ENCODE measurements at places on chromosomes 16 and 17. TPM values are rescaled to one million over a fixed set of nuclear protein-coding genes. Genes with fewer than 3 reads are reported as not detected.

The KRTAP9-8 gene
- total RNA-seq: not detected

The NPIPA8 gene
- total RNA-seq: 1.5 TPM

The TMEM88 gene
- total RNA-seq: 5.7 TPM

The ACSM5 gene
- 3.1 TPM for total RNA-seq

The SDK2 gene
- 7.3 TPM for total RNA-seq

The PLLP gene
- total RNA-seq: 70.6 TPM

The PYY gene
- not detected for total RNA-seq

The SEPTIN12 gene
- total RNA-seq: not detected

The TNRC6C gene
- total RNA-seq: 14.0 TPM

The LGALS9C gene
- total RNA-seq: 0.45 TPM

DNA sequence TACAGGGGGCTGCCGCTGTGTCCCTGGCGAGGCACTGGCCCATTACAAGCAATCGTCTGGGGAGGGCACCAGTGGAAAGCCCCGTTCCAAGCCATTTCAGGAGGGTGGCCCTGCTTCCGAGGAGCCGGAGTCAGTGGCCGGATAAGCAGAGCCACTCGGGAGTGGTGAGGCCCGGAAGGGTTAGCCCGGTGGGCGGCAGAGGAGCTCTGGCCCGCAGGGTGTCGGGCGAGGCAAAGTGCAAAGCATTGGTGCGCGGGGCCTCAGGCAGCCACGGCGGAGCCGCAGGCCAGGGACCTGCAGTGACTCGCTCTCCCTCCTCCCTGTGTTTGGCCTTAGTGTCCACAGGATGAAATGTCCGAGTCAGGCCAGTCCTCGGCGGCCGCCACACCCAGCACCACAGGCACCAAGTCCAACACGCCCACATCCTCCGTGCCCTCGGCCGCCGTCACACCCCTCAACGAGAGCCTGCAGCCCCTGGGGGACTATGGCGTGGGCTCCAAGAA, 24.6 kb downstream of the NME3 start:
- DNase-seq: no peak
- H3K27me3 ChIP-seq: no peaks in the 10 kb centered on the region
- H3K4me1 ChIP-seq: no peaks in the 10 kb centered on the region
- no peak overlapping the region for H3K27ac ChIP-seq
- no peak overlapping the region for H3K4me3 ChIP-seq

DNA sequence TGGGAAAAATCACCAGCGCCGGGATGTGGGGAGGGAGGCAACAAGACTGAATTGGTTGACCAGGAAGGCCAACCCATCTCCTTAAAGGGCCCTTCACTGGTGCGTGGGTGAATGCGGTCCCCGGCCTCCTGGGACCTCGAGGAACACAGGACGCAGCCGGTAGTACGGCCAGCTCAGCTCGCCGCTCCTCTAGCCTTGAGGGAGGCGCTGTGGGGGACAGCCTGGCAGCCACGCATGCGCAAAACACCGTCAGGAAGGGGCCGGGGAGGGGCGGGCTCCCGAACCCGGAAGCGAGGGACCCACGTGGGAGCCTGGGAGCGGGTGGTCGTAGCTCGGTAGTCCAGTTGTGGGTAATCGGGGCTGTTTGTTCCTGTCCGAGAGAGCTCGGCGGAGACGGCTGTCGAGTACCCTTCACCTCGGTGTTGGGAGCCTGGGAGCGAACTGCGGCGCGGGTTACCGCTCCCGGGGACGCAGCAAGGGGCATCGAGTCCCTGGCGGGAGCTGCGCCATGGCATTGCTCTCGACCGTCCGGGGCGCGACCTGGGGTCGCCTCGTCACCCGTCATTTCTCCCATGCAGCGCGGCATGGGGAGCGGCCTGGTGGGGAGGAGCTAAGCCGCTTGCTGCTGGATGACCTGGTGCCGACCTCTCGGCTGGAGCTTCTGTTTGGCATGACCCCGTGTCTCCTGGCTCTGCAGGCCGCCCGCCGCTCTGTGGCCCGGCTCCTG, at the start of gene MRM1:
TSS of gene MRM1 (plus strand) at position 281 of the 727 bp plus-strand sequence. CDS start at position 509, 228 bp downstream.
- H3K27ac ChIP-seq: peak within 1 kb of the TSS; percentile 73
- H3K27me3 ChIP-seq: no peaks in the 10 kb centered on the region
- peaks cover 41% of the 10 kb centered on the region for H3K4me1 ChIP-seq
- H3K4me3 ChIP-seq: peak within 1 kb of the TSS; percentile 99
- DNase-seq: peak; percentile 95
- H3K36me3 ChIP-seq: no peaks in the 10 kb centered on the region

DNA sequence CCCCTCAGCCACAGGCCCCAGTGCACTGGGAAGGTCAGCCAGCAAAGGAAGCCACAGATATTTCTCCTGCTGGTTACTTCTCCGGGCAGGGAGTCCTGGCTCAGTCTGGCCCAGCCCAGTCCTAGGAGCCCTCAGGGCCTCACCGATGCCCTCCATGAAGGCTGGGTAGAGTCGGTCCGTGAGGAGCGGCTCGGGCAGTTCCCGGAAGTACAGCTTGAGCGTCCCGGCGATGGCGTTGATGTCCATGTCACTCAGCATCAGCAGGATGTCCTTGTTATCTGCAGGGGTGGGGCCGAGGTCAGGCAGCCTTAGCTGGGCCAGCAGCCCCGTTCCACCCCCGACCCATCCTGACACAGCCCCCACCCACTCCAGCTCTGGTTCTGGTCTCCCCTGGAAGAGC, 13.7 kb downstream of the TIMM22 start:
- peaks cover 79% of the 10 kb centered on the region for H3K36me3 ChIP-seq
- no peak overlapping the region for H3K4me3 ChIP-seq
- no peak for DNase-seq
- H3K27me3 ChIP-seq: no peaks in the 10 kb centered on the region
- peaks cover 10% of the 10 kb centered on the region for H3K4me1 ChIP-seq
- peak overlapping the region; percentile 33 for H3K27ac ChIP-seq

- H3K4me1 ChIP-seq: peaks cover 6% of the 10 kb centered on the region
- peaks cover 16% of the 10 kb centered on the region for H3K27me3 ChIP-seq
- no peaks in the 10 kb centered on the region for H3K36me3 ChIP-seq
- no peak for DNase-seq
- H3K4me3 ChIP-seq: no peak overlapping the region
Observed at GRCh38 chr17:29042026-29042678, 789 bp upstream of the PIPOX start.

DNA sequence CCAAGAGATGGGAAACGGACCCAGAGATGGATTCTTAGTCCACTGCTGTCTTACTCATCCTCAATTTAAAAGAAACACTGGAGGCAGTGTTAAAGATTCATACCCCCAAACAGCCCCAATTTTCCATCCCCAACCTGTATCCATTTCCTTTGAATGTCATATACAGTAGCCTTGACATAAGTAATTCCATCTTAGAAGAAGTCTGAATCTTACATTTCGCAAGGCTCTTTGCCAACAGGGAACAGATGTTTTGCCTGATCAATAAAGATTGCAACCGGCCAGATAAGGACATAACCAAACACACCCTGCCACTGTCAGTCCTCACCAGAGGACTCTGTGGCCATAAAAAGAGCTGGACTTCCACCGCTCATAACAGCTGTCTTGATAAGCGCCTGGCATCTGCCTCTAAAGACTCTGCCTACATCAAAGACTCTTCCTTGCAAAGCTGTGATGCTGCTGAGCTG, 59.0 kb upstream of the MED9 start:
- no peak overlapping the region for H3K4me3 ChIP-seq
- H3K27me3 ChIP-seq: no peaks in the 10 kb centered on the region
- H3K4me1 ChIP-seq: peaks cover 20% of the 10 kb centered on the region

Measured in left lung (tissue), 14 donors.